Muscle of leg (tissue), 16 donors: ENCODE measurements at places on chromosomes 2 and 18. TPM values are rescaled to one million over a fixed set of nuclear protein-coding genes. Genes with fewer than 3 reads are reported as not detected.

Gene AGXT
- polyA plus RNA-seq, result not detected

Gene TTLL4
- 23.2 TPM for polyA plus RNA-seq

Gene IL37
- polyA plus RNA-seq, result not detected

- no peaks in the 10 kb centered on the region for H3K27me3 ChIP-seq
- H3K4me1 ChIP-seq, result no peaks in the 10 kb centered on the region
- H3K4me3 ChIP-seq, result no peak overlapping the region
Measured at GRCh38 chr2:126809340-126809739, 89.3 kb upstream of the TEX51 start.

DNA sequence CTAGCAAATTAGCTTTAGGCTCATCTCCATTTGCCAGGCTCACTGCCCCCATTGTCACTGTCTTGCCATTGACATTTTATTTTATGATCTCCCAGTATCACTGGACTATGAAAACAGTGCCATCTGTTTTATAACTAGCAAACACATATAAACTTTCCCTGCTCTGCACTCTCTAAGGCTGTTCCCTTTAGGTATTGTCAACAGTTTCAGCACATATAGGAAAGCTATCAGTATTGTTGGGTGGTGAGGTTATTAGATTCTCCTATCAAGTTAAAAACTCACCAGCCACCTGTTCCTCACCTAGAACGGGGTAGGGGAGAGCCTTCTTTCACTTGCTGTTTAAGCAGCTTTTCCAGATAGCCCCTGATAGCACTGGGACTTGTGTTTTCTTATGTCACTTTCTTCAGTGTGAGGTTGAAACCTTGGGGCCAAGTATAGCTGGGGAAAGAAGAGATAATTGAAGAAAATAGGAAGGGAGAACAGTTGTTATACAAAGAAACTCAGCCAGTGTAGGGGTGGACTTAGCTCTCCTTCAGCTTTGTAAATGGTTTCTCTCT is 32.5 kb downstream of the CFLAR start:
- H3K4me1 ChIP-seq, result peaks cover 4% of the 10 kb centered on the region
- DNase-seq, result no peak
- no peak overlapping the region for H3K4me3 ChIP-seq
- no peak overlapping the region for H3K27ac ChIP-seq
